ENCODE measurements at places on chromosomes 4 and X.

DNA sequence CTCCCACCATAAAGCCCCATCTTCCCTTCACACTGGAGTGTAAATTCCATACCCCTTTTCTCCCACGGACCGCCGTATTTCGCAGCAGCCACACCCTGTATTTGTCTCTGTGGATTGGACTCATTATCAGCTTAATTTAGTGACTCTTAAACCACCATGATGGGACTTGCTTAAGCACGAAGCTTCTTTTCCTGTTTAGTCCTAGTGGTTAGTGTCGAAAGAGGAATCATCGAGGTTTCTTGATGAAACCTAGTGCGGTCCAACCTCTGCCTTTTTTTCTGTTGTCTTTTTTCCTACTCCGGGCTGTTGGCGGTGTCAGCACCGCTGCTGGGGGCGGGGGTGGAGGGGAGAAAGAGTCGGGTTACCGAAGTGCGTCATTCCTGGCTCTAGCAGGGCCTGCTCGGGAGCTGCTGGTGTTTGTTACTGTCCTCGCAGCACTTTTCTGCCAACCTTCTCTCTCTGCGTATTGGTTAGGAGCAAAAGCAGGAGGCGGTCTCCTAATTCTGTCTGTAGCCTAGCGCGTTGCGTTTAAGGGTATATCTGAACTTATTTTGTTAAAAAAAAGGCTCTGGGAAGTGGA is 1.4 kb downstream of the STAG2 start:
- peak; percentile 92 for DNase-seq

- DNase-seq = no peak
Measured at GRCh38 chr4:142923619-142924018, 77.5 kb upstream of the INPP4B start.

DNA sequence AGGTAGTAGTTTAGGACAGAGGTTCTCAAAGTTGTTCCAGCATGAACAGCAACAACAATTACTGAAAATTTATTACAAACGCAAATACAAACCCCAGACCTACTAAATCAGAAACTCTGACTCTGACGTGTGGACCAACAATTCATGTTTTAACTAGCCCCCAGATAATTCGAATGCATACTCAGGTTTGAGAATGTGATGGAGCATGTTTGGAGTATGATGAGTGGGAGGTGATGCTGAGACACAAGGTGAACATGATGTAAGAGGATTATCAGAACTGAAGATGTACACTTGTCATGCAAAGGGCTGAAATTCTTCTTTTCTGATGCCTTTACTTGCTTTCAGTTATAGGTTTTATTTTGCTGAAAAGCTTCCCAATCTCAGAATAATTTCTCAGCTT is 323.0 kb downstream of the INPP4B start:
- DNase-seq = no peak

- no peak for DNase-seq
Measured at GRCh38 chr4:612749-613125, 12.6 kb upstream of the PDE6B start.

DNA sequence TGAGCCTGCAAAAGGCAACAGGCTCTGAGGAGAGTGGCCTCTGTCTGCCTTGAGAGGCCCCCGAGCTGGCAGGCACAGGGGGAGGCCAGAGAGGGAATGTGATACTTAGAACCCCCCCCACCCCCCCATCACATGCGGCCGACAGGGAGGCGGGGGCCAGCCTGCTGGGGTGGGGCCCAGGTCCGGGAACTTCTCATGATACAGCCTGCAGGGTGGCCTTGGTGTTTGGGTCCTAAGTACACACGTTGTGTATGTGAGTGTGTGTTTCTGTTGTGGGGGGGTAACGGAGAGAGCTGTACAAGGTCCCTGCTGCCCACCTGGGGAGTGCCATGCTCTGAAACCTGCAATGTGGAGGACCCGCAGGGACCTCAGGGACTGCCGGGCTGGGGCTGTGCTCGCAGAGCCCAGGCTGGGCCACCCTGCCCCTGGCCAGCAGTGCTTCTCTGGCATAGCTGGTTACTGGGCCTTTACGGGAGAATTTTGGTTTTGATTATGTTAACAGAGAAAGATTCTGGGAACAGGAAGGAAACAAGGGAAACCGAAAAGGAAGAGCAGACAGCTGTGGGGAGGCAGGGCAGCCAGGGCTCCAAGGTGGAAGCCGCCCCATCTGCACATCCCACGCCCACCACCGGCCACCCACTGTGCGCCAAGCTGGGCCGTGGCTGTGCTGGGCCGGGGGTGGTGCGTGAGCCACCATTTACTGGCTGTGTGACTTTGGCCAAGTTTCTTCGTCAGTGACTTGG is 19.9 kb downstream of the SH3BP2 start:
- DNase-seq = no peak

GRCh38 chrX:124125471-124125870 is 164.0 kb downstream of the STAG2 start:
- no peak for DNase-seq

DNA sequence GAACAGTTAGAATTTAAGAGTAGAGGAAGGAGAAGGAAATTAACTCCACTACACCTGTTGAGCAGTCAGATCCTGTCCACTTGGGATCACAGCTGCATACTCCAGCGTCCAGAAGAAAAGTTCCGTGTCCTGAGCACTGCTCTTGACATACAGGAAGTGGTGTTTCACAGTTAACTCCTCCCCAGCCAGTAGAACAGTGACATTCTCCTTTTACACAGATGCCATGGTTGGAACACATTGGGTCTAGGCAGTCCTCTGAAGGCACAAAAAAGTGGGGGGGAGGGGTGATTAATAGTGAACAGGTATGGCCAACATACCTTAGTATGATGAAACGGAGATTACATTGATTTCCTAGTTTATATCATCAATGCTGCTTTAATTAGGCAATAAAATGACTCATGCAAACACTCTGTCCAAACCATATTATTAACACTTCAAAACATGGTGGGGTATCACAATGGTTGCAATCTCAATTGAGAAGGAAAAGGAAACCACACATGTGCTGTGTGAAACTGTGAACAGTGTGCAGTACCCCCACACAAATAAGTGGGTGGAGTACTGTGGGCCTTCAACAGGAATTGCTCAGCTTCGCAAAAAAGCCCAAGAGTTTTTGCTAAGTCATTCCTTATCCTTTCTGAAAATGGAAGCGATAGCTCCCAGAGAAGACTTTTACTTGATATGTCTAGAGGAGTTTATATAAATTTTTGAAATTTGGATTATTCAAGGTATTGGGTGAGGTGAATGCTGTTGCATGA is 295.6 kb downstream of the SH2D1A start:
- no peak for DNase-seq

GRCh38 chr4:169210504-169211118 is 60.1 kb downstream of the SH3RF1 start:
- no peak for DNase-seq

DNA sequence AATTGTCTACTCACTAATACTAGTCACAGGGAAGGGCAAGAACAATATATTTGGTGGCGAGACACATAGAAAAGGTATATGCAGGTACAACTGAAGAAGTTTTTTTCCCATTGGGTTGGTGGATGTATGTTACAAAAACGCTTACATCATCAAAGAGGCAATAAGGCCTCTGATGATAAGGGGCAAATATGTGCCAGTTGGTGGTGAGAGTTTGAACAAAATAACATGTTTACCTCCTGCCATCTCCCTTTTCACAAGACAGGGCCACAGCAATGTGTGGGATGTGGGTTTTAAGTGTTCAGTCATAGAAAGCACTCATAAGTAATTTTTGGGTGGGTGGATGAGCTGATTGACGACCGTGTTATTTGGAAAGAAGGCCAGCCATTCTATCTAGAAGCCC is 41.7 kb downstream of the PAGE2 start:
- no peak for DNase-seq

DNA sequence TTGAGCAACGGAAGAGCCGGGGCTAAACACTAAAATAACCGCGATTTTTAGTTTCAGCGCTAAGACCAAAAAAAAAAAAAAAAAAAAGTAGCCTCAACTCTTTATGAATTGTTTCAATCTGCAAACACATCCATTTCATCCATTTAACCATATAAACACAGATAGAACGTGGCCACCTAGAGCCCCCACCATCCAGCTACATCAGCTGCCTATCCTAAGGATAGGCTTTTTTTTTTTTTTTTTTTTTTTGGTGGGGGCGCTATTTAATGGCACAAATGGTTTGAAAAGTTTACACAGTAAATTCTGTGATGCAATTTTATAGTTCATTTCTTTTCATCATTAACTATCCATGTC is 492 bp upstream of the HDAC8 start:
- no peak for DNase-seq

GRCh38 chr4:152189451-152190179 is 346.3 kb downstream of the FBXW7 start:
- no peak for DNase-seq

- DNase-seq = no peak
Measured at GRCh38 chr4:86959588-86960500, 25.0 kb downstream of the AFF1 start.

- DNase-seq = no peak
Measured at GRCh38 chr4:52611030-52611555, 48.0 kb downstream of the USP46 start.

DNA sequence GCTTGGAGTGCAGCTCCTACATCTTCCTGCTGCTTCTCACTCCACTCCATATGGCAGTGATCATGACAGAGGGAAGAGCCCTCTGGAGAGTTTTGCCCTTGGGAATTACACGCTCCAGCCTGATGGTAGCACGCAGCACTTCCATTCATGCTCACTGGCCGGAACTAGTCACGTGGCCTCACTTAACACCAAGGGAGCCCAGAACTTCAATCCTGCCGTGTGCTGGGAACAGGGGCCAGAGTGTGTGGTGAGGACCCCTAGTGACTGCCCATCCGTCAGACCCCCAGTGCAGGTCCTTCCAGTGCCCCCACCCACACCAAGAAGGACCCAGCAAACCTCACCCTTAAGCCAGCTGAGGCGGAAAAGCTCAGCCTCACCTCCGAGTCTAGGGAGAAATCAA is 230.7 kb downstream of the EVC2 start:
- DNase-seq = no peak

DNA sequence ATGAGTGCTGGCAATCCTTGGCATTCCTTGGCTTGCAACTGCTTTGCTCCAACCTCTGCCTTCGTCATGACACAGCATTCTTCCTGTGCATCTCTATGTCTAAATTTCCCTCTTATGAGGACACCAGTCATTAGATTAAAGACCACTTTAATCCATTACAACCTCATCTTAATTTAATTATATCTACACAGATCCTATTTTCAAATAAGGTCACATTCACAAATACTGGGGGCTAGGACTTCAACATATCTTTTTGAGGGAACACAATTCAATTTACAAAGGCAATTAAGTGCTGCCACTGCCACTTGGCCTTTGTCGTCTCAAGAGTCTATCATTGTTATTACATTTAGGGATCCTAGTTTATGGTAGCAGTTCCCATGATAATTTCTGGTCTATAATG is 163.7 kb upstream of the PPP1R2C start:
- no peak for DNase-seq

DNA sequence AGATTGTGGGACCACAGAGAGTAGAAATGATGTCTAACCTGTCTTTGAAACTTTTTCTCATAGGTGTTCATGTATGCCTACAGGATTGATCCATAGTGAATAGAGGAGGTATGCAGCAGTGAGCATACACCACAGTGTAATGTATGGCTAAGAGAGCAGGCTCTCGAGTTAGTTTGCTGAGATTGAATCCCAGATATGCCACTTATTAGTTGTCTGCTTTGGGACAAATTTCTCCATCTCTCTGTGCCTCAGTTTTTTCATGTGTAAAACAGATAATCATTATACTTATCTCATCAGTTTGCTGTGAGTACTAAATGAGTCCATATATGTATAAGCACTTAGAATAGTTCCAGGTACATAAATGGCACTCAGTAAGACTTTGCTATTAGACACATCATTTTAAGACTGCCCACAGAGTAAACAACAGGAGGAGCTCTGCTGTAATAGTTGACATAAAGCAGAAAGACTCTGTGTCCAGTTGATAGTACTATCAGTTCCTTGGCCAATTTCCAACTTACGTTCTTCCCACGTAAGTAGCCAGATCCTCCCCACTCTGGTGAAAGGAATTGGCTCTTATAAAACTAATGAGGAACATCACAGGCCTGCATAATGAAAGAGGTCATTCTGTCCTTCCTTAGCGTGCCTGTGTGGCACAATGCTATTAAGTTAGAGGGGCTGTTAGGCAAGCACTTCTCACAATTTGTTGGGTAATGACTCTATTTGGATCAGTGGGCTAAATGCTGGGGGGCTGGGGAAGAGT is 20.7 kb upstream of the RNF150 start:
- peak; percentile 65 for DNase-seq

DNA sequence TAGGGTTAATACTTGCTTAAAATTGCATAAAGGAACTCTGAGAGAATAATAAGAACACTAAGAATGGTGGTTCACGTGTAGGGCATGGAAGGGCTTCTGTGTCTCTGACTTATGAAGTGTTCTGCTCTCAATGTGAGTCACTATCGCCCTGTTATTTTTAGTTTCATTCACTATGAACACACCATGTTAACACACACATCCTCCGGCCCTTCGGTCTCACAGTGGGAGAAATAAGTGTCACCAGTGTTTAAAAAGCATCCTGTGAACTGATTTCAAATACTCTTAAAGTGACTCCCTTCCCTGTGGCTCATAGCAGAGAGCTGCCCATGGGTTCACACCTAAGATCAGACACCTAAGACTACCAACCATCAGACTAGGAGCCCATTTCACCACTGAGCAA is 33.8 kb upstream of the FGFBP2 start:
- no peak for DNase-seq

DNA sequence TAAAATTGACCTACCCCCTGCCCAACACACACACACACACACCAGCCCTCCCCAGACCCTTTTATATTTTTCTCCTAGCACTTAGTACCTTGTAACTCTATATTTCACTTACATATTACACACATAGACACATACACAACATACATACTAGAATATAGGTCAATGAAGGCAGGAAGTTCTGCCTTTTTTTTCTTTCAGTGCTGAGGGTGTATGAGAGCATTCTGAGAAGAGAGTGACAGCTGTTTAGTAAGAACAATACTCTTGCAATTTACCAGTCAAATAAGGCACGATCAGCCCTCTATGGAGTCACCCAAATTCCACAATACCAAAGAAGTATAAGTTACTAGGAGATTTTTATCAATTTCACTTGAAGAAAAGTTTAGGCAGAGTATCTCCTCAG is 33.5 kb downstream of the ACE2 start:
- no peak for DNase-seq

DNA sequence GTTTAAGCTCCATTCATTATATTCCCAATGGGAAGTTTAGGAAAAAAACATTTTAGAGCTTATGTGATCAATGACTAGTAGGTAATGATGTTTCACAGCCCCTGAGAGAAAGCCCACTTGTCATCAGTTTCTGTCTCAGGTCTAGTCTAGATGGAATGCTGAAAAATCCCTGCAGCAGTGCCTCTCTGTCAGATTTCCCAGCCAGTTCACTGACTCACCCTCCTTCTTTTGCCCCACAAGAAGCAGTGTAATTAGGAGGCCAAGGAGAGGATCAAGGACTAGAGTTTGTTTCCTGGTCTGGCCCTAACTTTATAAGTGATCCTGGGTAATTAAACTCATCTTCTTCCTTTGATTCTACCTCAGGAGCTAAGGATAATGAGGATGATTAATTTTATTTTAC is 118.7 kb upstream of the ANXA3 start:
- DNase-seq = peak; percentile 30

- DNase-seq = no peak
Measured at GRCh38 chr4:138977524-138977923, 38.1 kb upstream of the NOCT start.

Measured in hepatocyte (in vitro differentiated cells).